NCI-H146 (cell line): ENCODE measurements at places on chromosomes 5 and 9.

DNA sequence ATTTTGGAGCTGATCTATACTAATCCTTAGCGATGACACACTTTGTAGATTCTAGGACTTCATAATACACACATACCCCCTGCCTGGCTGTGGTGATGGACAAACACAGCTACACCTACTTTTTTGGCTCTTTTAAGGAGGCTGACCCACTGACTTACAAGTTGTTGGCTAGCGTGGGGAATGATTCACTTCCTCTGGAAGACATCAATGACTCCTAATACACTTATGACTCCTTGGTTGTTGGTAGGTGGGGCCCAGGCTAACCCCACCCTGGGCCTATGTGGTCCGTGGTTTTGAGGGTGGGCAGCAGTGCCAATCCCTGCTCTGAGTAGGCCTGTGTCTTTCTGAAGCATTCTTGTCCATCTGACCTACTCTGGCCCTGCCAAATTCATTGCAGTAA lies 144.4 kb downstream of the SLC12A2 start:
- no peak for DNase-seq

GRCh38 chr5:133618141-133618540 lies 5.8 kb upstream of the FSTL4 start:
- DNase-seq = no peak

- DNase-seq = no peak
These were observed 23.4 kb upstream of the GLRA1 start for GRCh38 chr5:151947931-151948608.

DNA sequence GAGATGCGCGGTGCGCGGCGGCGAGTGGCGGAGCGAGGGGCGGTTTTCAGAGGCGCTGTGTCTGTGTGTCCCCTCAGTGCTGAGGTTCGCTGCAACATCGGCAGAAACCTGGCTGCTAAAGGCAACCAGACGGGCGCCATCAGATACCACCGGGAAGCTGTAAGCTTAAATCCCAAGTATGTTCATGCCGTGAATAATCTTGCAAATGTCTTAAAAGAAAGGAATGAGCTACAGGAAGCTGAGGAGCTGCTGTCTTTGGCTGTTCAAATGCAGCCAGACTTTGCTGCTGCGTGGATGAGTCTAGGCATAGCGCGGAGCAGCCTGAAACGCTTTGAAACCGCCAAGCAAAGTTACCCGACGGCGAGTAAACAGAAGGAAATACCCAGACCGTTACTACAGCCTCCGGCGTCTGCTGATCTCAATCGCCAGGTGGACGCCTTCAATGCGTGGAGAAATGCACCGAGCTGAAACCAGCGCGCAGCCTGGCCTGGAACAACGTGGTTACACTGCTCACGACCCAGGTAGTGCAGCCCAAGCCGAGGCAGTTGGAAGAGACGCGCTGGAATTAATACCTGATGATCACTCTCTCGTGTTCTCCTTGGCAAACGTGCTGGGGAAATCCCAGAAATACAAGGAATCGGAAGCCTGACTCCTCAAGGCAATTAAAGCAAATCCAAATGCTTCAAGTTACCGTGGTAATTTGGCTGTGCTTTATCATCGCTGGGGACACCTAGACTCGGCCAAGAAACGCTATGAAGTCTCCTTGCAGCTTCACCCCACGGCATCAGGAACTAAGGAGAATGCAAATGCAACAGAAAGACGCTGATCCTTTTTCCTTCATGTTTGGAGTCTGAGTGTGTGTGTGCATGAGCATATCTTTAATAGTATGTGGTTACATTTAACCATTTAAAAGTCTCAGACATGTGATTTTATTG lies 15.9 kb downstream of the OR2V1 start:
- DNase-seq = no peak

- DNase-seq = peak; percentile 89
These were observed 822.5 kb downstream of the PTPRD start for GRCh38 chr9:9790216-9790872.

- no peak for DNase-seq
These were observed 383.5 kb downstream of the GLIS3 start for GRCh38 chr9:3916411-3916810.

DNA sequence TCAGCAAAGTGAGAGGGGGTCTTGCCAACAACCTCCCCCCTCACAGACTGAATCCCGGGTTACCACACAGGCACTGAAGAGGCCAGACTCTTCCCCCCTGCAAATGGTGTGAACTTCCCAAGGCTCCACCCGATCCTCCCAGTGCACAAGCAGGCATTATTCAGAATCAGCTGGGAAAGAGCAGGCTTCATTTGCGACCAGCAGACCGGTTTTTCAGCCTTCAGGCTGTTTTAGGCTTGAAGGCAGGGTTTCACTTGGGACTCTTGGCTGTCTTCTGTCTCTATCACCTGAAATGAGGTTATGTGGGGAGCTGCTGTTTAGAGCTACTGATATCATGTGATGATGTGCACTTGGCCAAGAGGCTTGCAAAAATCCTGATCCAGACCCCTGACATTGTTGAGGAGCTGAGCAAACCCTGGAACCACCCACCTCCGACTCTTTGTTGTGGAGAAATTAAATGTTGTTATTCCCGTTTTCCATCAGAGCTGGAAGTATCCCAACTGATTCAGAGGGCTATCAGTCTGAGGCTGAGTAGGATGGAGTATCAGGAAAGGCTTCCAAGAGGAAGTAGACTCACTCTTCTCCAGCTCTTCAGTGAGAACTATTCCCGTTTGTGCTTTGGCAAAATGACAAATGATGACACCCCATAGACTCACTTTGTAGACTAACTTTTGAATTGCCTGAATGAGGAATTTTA lies 63.3 kb upstream of the ZFR start:
- no peak for DNase-seq

DNA sequence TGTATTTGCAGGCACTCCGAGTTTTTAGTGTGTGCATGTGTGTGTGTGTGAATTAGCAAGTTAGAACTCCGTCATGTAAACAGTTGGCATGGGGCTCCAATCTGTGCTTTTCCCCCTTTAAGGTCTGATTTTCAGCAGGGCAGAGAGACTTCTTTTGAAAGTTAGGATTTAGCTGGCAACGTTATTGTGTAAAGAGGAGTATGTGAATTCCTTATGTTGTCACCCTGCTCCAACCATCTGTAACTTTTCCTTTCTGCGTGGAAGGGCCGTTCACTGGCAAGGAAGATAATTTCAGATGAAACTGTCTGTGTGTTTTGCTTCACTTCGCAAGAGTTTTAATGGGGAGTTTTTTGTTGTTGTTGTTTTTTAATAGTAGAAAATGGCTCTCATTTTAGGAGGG lies 332 bp downstream of the SGCD start:
- no peak for DNase-seq

GRCh38 chr9:108316630-108317029 lies 539.2 kb downstream of the ACTL7B start:
- no peak for DNase-seq

DNA sequence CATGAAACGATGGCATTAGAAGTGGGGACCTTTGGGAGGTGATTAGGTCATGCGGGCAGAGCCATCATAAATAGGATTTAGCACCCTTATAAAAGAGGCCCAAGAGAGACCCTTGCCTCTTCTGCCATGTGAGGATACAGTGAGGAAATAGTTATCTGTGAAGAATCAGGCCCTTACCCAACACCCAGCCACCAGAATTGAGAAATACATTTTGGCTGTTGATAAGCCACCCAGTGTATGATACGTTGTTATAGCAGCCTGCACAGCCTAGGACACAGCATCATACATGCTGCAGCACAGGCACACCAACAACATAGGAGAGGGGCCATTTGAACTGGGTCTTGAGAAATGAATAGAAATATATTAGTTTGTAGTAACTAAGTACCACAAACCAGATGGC lies 8.0 kb upstream of the MAMDC2 start:
- no peak for DNase-seq

GRCh38 chr5:40733879-40734563 lies 21.7 kb downstream of the TTC33 start:
- no peak for DNase-seq

DNA sequence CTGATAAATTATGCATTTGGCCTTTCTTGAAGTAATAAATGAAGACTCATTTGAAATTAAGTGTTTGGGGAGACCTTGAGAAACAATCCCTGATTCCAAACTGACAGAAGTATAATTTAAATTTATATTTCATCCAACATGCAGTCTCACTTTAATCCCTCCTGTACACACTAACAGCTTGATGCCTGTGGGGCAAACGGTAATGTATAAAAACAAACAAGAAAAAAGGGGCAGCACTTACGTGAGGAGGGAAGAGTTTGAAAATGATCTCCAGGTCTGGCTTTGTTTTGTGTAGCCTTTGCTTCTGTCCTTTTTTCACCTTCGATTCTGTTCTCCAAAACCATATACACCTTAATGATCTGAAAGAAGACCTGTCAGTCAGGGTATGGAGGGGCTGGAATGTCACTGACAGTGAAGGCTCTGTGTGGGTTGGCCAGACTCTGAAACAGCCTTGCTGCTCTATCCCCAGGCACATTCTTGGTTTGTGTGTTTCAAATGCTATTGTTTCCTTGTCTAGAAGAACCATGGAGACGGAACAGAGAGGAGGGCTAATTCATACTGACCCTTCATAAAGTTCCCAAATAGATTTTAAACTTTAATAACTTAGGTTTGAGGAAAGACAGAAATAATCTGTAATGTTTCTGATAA lies 338.2 kb upstream of the WWC1 start:
- no peak for DNase-seq

GRCh38 chr5:7501061-7501460 lies 105.1 kb downstream of the ADCY2 start:
- DNase-seq = no peak

DNA sequence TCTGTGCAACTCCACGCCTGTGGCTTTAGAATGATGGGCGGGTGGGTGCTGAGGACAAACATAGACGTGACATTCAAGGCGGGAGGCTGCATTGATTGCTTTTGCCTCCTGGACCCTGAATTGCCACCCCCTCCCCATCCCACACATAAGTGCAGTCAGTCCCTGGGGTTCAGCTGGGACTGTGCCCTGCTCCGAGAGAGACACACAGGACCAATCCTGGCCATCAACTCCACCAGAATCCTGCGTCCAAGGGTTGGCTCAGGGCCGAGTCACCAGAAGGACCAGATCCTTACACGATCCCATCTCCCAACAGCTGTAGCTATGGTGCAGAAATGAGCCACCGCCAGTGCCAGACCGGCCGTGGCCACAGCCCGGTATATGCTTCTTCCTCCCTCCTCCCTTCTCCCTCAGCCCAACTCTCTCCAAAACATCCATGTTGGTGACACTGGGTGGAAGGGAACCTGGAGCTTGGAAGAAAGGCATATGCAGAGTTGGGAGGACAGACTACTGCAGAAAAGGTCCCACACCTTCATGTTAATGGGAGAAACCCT lies 27.4 kb downstream of the IRX2 start:
- DNase-seq = no peak

GRCh38 chr9:21505425-21506179 lies 23.5 kb upstream of the IFNE start:
- DNase-seq = no peak

GRCh38 chr5:95027151-95027721 lies 257.7 kb downstream of the MCTP1 start:
- DNase-seq = no peak

- DNase-seq = no peak
These were observed 67.2 kb downstream of the DMRT1 start for GRCh38 chr9:908536-909205.

- DNase-seq = no peak
These were observed 23.7 kb upstream of the SPZ1 start for GRCh38 chr5:80296121-80296520.

DNA sequence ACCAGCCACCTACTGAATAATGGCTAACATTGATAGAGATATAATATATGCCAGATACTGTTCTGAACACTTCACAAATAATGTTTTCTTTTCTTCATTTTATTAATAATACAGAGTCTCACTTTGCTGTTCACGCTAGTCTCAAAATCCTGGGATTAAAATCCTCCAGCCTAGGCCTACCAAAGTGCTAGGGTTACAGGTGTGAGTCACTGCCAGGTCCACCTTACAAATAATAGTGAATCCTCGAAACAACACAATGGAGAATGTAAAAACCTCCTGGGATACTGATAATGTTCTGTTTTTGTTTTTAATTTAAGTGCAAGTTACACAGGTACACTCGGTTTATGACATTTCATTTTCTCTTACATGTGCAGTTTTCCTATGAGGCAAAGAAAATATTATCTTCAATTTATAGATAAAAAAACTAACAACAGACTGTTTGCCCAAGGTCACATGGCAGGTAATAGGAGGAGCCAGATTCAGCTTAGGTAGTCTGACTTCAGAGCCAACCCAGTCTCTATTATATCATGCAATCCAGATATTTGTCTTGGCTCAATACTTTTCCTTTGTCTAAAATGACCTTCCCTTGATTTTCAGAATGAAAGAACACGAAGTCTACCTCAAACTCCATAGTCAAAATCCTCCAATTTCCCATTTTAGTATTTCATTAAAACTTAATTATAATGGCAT lies 7.8 kb downstream of the ZFR start:
- DNase-seq = no peak

GRCh38 chr5:14405706-14406553 lies 175.7 kb upstream of the OTULINL start:
- no peak for DNase-seq

GRCh38 chr5:82601077-82601476 lies 322.9 kb upstream of the RPS23 start:
- DNase-seq = no peak

DNA sequence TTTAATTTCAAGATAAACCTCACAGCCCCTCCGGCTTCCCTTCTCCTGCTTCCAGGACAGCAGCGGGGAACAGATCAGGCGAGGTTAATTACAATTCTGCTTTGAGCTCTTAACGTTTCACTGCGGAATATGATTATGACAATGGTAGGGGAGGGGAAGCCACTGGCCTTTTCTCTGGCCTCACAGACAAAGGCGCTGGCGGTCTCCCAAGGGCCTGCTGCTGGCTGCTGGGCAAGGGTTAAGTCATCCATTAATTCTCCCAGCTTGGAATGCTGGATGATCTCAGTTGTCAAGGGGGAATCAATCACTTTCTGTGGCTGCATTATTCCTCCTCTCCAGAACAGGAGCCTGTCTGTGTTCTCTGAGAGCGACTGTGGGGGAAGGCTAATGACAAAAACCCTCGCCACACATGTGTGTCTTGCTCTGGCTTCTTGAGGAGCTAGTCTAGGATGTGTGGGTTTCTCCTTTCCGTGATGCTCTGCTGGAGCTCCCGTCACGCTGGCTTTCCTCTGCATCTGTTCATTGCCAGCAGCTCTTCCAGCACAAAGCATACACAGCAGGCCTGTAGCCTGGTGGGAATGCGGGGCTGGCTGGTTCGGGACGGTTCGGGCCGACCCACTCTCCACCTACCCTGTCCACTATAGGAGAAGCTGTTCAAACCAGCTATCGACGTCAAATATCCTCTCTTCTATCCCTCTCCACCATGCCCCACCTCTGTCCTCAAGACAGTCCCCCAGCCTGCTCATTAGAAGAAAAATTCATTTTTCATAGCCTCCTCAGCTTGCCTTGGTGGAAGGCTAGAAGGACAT lies 82.8 kb downstream of the DCP2 start:
- DNase-seq = peak; percentile 58
